ENCODE measurements at places on chromosomes 1 and 21.

DNA sequence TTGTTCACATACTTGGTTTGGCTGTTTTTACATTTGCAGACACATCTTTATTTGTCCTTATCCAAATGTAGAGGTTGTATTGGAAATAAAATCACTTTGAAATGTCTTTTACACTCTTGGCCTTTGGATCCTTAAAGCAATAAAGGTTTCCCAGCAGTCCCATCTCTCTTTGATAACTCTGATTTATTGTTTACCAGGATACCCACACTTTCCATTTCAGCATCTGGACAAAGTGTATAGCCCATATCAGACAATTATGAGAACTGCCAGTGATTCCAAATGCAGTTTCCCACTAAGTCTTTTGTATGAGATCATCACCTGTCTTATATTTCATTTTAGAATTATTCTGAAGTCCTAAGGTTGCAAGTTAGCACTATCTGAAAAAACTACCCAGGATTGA, 114.7 kb downstream of the NEK7 start:
- DNase-seq: no peak

DNA sequence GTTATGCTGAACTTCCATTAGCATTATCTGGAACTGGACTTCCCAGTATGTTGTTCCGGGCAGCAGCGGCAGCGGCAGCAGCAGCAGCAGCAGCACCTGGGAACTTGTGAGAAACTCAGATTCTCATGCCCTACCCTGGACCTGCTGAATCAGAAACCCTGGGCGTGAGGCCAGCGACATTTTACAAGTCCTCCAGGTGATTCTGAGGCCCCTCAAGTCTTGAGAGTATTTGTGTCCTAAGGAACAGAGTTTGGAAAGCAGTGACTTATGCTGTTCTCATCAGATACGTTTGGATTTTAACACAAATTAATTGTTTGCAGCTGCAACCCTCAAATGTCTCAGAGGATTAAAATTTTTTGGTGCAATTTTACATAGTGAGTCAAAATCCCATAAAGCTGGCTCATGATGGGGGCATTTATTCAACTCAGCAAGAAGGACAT, 157.2 kb upstream of the KAZN start:
- DNase-seq: no peak

- DNase-seq: no peak
These were observed 64.8 kb downstream of the RAB3GAP2 start for GRCh38 chr1:220207411-220207810.

GRCh38 chr1:91610102-91610501, 109.5 kb downstream of the CDC7 start:
- DNase-seq: no peak

Measured in foreskin melanocyte (primary cell).